K562 (cell line): ENCODE measurements at places on chromosomes 2 and 18.

- DNase-seq, result no peak
These were observed 4.4 kb downstream of the DYNC2LI1 start for GRCh38 chr2:43778233-43778632.

GRCh38 chr2:162164802-162165201, 12.8 kb upstream of the GCG start:
- DNase-seq, result no peak

DNA sequence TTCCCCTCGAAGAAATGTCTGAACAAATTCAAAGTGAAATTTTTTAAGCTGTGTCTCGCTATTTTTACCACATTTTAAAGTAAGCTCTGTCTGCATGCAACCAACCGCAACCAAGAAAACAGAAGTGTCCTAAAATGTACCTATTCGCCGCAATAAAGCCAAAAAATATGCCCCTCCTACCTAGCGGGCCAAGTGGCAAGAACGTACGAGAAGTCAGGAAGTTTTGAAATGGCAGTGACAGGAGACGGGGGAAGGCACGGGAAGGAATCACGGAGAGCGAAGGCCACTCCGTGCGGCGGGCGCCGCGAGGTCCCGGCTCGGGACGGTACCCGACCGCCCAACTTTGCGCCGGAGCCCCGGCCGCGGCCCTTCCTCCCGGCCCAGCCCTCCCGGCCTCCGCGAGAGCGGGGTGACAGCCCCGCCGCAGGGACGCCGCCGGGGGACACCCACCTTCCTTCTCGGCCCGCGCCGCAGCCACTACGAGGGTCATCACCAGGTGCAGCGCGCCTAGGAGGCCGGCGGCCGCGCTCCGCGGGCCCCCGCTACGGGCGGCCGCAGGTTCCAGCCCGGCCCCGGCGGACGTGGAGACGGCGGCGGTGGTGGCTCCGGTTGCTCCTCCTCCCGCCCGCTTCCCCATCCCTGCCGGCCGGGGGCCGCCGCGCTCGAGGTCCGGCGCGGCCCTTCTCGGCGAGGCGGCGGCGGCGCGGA, 568 bp downstream of the TMEM131 start:
- DNase-seq, result peak; percentile 62

- DNase-seq, result no peak
These were observed 60.3 kb downstream of the RPIA start for GRCh38 chr2:88751768-88752167.

DNA sequence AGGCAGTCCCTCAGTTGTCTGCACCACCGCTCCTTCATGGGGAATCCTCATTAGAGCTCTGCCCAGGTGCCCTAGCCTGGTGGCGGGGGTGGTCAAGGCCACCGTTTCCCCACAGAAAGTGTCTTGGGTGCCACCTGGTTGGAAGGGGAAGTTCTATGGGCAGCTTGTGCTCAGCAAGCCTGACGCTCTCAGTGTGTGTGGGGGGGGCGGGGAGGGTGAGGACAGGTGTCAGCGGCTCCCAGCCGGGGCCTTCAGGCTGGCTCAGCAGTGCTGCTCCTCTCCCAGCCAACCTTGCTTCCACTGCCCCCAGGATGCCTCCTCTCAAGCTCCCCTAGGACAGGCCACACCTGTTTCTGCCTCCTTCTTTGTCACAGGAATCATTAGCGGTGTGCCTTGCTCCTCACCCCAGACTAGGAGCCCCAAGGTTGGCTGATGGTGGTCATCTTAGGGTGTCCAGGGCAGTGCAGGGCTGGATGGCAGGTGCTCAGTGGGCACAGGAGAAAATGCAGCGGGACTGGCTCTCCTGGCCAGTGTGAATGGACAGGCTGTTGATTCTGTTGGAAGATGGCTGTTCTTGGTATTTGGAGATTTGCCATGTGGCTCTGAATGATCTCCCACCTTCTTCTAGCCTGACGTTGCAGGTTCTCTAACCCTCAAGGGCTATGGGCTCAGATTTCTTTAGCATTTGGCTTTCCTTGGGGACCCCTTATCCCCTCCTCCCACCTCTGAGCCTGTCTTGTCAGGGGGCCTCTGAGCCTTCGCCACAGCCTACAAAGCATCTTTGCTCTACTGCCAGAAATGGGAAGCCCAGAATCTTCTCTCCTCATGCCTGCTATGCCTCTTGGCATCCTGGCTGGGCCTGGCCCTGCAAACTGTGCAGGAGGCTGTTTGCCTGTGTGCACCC, 185.8 kb upstream of the HS6ST1 start:
- DNase-seq, result no peak
